MV-4-11 (cell line): ENCODE measurements at places on chromosomes 3 and 15.

DNA sequence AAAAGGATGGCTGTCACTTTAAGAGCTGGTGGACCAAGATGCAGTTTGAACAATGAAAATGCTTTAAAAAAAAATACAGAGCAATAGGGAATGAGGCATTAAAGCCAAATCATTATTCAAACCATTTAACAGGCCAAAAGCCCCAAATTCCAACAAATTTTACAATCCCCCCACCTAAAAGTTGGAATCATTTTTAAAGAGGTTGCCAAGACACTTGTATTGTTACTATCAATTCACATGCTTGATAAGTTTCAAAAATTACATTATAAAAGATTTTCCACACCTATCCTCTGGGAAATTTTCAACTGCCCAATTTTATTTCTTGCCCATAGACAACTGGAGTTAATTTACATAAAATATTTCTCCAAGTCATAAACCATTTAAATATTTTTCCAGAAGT, 192.3 kb upstream of the ARHGEF26 start:
- DNase-seq, result no peak

DNA sequence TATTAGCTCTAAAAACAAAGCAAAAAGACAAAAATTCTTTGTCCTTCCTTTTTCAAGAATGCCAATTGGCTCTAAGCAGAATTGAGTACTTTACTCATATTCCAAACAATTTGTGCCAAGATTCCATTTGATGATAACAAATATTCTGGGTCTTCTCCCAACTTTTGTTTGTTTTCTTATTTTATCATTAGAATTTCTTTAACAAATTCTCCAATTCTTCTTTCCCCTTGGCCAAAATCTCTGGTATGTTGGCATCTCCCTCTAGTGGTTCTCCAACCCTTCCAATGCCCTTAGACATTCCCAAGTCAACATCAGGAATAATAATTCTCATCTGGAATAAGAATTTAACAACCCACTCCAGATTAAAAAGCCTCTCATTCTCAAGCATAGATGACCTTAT, 5.3 kb downstream of the CPOX start:
- DNase-seq, result no peak

DNA sequence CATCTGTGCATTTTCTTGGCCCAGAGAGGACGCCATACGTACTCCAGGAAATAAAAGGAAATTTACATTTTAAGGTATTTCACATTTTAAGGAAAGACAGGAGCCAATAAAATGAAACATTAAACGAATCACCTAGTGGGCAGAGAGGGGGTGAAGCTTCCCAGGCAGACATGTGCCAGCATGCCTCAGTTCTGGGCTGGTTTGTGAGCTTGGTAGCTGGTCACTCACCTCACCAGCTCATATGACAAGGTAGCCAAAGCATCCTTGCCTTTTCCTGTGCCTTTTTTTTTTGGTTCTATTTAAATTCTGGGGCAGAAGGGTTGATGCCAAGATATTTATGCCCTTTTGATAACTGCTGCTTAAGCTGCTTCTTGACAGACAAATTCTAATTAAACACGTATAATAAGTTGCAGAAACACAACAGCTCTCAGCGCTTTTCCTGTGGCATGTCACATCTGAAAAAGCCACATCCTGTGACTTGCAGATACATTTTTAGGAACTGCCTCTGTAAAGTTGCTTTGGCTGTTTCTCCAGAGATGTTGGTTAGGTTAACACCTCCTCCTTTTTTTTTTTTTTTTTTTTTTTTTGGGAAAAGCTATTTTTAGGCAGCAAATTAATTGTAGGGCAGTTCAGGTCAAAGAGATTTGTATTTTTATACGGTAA, 218.6 kb downstream of the PDCD6IP start:
- peak; percentile 86 for DNase-seq

GRCh38 chr3:85977615-85978338, 1013.2 kb downstream of the VGLL3 start:
- DNase-seq, result no peak

DNA sequence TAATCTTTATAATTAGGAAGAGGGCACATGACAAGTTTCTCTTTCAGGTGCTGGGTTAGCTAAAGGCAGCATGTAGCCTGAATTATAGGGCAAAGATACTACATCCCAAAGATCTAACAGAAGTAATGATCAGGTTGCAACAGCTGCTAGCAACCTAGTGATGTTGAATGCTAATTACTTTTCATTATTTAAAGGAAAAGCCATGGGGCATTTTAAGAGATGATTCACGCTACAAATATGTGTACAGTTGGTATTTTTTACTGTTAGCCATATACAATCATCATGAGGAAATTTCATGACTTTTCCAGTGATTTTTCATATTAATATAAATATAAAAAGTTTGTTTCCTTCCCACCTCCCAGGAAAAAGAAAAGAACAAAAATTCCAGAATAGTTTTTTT, 43.0 kb downstream of the NEK10 start:
- DNase-seq, result no peak

DNA sequence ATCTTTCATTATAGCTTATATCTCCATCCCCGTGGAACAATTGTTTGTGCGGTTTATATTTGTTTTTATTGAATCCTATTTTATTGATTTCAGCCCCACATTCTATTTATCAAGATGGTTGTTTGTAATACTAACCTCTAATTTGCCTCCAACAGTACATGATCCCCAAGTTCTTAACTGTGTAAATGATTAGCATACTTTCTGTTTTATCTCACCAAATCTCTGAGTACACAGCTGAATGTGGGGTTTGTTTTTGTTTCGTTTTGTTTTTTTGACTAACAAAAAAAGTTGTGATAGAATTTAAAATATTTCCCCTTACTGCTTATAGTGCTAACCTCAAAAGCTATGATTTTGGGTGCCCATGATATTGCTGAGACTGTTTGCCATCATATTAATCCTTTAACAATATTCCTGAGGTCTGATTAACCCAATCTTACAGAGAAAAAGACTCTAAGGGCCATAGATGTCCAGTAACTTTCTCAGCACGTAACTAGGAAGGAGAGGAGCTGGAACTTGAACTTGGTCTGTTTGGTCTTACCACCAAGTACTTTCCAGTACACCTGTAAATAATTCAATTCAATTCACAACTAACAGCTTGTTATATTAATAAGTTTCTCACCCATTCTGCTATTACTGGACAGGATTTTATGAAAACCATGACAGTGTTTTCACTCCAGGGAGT, 789.8 kb downstream of the TUSC7 start:
- no peak for DNase-seq

DNA sequence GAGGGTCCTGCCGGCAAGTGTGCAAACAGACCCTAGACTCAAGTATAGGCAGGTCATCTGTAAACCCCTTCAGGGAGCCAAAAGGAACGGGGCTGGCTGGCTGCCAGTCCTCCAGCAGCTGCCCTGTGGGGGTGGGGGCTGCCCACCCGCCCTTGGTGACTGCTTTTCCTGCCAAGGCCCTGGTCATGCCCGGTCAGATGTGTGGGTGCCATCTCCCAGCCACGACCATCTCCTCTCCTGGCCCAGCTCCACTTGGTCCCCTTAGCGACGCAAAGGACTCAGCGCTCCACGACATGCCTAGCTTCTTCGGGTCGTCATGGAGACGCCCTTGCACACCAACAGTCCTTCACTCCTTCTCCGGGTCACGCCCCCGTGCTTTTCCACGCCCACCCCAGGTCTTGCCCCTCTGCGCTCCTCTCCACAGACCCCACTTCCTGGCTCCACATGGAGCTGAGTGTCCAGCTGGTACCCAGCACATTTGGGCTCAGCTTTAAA, 2.4 kb downstream of the MUC4 start:
- no peak for DNase-seq

GRCh38 chr3:127299276-127299675, 11.4 kb upstream of the PRR20G start:
- DNase-seq, result peak; percentile 99

DNA sequence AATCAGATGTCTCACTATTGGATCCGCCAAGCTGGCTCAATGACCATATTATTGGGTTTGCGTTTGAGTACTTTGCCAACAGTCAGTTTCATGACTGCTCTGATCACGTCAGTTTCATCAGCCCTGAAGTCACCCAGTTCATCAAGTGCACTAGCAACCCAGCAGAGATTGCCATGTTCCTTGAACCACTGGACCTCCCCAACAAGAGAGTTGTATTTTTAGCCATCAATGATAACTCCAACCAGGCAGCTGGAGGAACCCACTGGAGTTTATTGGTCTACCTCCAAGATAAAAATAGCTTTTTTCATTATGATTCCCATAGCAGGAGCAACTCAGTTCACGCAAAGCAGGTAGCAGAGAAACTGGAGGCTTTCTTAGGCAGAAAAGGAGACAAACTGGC, 21.5 kb downstream of the SENP8 start:
- no peak for DNase-seq

- DNase-seq, result no peak
These were observed 20.9 kb downstream of the TBC1D21 start for GRCh38 chr15:73894133-73894814.

DNA sequence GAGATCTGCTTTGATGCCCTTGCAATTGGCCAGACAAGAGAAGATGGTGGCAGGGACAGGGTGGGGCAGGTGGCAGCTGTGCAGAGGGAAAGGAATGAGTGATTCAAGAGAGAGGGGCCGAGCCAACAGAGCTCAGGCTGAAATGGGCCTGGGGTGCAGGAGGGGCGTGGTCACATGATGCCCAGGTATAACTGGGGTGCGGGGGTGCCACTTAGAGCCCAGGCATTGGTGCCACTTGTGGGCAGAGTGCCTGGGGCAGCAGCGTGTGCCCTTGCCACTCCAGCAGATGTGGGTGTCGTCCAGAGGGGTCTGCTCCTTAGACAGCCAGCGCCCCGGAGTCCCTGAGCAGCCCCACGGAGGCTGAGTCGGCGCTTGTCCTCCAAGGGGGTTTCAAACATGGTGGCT, 88.7 kb downstream of the PLXNA1 start:
- no peak for DNase-seq

DNA sequence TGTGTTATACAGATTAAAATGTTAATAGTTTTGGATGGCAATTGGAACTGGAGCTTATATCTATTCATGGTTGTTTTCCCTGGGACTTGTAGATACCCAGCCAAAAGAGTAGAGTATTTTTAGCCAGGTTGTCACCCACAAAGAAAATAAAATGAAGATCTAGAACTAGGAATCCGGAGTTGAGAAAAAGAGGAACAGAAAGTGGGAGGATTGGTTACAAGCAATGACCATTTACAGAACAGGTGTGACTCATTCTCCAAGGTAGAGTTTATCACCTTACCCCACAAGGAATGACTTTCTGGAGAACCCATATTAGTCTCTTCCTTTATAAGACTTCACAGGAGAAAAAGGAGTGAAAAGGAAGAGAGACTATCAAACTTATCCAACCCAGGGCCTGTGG, 99.8 kb downstream of the TMEM108 start:
- no peak for DNase-seq

DNA sequence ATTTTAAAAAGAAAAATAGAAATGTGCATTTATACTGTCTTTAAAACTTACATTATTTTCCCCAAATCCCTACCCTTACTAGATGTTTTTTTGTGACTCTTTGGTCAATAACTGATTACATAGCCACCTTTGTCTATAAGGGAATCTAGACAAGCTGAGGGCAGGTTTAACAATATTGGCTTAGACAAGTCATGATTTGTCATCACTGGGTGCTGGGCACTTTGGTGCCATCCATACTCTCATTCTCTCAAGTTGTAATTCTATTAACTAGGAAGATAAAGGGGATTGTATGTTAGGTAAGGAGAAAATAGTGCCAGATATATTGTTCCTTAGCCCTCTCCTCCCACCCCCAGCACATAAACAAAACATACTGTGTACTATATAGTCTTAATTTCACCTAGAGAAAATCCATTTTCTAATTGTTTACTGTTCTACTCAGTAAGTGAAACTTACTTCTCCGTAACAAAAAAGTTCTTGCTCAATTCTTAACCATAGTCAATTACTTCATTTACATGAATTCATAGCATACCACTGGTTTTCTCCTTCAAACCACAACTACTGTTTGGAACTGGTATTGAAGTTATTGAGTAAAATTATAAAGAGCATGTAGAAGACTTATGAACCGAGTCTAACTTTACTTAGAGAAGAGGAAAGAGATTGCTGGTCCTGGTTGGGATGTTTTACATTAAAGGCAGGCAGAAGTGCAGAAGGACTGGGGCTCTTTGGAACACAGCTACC, 877.1 kb downstream of the PDCD6IP start:
- no peak for DNase-seq

DNA sequence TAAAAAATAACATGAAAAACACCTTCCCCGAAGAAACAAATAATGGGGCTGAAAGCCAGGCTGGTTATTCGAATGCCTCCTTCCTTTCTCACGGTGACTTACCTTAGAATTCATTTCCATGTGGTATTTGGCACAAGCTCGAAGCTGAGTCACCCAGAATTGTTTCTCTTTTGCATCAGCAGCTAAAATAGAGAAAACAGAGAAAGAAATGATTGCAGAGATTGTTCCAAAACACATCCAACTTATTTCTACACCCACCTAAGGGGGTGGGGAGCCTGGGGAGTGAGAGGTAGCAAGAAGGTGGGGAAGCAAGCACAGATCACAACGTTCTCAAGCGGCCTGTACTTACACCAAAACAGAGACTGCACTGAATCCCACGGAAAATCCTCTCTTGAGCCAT, 104.7 kb downstream of the OSBPL10 start:
- no peak for DNase-seq

- no peak for DNase-seq
These were observed 203.9 kb downstream of the NR1D2 start for GRCh38 chr3:24149032-24149431.

DNA sequence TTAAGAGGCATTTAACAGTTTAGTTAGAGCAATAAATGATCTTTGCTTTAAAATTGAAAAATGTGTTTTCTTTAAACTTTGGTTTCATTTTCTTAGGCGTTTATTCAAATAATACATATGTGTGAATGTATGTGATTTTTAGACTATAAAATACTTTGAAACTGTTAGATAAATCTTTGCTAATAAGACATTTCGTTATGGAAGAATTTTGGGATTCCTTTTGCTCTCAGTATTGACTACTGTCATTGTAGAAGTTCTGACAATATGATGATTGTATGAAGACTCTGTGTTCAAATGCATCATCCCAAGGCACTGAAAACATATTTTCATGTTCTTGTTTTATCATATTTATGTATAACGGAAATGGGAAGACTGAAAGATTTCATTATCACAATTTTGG, 43.8 kb upstream of the GOLGA8A start:
- DNase-seq, result no peak

GRCh38 chr3:107956991-107957900, 133.6 kb downstream of the CD47 start:
- DNase-seq, result peak; percentile 30

DNA sequence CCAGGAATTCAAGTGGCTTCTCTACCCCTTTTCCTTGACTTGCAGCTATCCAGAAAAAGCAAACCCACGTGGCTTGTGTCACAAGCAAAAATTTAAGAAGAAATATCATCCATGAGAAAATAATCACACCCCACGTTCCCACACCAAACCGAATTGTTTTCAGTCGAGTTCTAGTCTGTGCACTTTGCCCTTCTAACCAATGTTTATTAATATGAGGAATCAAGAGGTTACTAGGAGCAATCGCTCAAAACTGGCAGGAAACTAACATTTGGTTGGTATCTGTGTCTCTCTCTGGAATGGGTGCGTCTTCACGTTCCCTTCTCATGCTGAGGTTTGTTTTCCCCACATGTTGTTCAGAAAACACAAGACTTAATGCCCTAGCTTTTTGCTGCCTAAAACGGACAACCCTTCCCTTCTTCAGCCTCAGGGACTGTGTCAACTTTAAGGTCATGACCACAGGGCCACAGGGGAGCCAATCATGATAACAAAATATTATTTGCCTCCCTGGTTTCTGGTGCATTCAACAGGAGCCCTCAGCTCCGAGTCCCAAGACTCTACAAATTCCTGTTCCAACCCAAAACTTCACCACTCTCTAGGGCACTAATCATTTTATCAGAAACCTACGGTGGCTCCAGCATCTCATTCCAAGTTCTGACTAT, 41.4 kb upstream of the LMCD1 start:
- no peak for DNase-seq

GRCh38 chr15:89200182-89200581, 21.2 kb downstream of the RLBP1 start:
- no peak for DNase-seq
